ENCODE measurements at places on chromosomes 6 and 20.

GRCh38 chr6:40349901-40350746 is 237.0 kb downstream of the LRFN2 start:
- no peak for DNase-seq

DNA sequence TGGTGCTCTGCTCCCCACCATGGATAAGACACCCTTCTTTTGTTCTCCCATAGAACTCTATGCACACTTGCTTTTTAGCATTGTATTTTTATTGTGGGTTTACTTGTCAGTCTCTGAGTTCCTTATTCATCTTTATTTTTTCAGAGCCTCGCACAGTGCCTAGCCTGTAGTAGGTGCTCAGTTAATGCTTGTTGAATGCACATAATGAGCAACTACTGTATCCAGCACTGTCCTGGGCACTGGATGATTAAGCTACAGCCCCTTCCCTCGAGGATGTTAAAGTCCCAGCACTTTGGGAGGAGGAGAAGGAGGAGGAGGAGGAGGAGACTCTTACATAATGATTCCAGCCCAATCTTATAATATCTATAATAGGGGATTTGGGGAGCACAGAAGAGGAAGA is 16.8 kb downstream of the MMP24 start:
- DNase-seq, result no peak

GRCh38 chr20:20353576-20353975 is 14.3 kb upstream of the INSM1 start:
- no peak for DNase-seq

DNA sequence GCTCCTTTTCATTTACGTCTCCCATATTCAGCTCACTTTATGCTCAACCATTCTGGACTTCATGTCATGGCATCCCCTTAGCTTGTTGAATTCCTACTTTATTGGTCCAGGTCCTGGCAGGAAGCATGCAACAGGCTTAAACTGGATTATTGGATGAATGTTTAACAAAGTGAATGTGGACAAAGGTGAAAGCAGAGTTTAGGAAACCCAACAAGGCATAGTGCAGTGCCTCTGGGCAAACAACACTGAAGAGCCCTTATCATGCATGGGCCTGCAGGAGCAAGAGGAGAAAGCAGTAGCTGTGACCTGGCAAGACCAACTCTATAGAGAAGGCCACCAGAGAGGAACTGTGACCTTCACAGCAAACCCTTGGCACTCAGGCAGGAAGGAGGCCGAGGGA is 5.3 kb upstream of the ANKRD66 start:
- DNase-seq, result no peak

- no peak for DNase-seq
Observed at GRCh38 chr6:148507774-148508173, 165.1 kb downstream of the SASH1 start.

DNA sequence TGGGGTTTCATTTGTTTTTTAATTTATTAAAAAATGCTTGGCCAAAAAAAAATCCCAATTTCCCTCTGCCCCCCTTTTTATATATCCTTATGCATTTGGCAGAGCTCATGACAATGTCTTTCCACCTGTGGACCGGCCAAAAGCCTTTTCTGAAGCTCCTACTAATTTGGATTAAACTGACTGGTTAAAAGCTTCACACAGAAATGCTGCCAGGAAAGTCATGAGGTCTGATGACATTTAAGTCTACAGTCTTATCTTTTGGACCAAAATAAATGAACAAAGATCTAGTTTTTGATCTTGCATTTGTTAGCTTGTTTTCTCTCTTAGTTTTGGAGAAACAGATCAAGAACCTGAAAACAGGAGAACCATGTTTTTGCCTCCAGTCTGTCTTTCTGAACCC is 66.1 kb downstream of the TRMT11 start:
- DNase-seq, result no peak

DNA sequence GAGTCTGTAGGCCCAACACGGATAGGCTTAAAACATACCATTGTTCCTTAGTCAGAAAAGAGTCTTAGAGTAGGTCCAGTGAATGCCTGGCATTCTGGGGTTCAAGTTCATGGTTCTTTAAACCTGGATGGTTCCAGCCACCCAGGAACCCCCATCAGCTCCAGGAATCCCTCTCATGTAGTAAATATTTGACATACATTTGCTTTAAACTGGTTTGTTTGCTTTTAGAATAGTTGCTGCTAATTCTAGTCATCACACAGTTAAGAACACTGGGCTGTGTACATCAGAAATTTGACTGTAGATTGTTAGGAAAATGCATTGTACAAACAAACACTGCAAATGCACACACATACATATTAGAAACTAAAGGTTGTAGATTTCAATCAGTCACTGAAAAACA is 30.6 kb upstream of the PBOV1 start:
- no peak for DNase-seq

- DNase-seq, result no peak
Observed at GRCh38 chr6:49509342-49509741, 9.6 kb downstream of the GLYATL3 start.

DNA sequence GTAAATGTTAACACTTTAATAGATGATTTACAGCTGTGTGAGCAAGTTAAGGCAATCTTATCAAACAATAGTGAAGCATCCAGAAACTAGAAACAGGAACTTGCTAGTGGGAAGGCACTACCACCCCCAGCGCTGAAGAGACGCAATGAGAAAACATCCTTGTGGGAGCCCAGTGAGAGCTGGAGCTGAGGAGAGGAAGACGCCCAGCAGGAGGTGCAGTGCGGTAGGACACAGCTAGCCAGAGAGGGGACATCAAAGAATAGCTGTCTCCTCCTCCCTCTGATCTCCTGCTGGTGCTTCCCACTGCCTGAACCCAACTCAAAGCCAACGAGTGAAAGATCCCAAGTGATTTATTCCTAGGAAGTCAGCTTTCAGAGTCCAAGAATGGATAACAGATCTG is 140.3 kb downstream of the COL12A1 start:
- DNase-seq, result peak; percentile 19

- DNase-seq, result peak; percentile 83
Observed at GRCh38 chr20:33859157-33859695, 48.1 kb downstream of the CHMP4B start.

- DNase-seq, result peak; percentile 12
Observed at GRCh38 chr6:138161338-138162110, at the start of gene ARFGEF3. Gene ARFGEF3 (plus strand): TSS chr6:138161939. CDS start chr6:138162087, 148 bp downstream.

GRCh38 chr6:21123507-21124436 is 469.8 kb upstream of the SOX4 start:
- no peak for DNase-seq

- DNase-seq, result peak; percentile 57
Observed at GRCh38 chr6:147135211-147135681, 69.0 kb upstream of the STXBP5 start.

DNA sequence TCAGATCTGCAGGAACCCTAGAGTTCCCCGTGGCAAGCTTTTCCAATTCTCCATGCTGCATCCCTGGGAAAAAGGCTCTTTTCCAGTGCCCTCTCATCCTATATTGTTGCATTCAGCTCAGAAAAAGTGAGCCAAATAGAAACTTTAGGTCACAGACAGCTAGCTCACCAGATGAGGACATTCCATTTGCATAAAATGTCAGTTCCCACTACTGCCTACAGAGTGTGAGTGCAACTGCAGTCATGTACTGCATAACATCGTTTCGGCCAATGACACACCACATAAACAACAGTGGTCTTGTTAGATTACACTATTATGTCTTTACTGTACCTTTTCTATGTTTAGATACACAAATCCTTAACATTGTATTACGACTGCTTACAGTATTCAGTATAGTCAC is 8.6 kb downstream of the HS3ST5 start:
- DNase-seq, result no peak

GRCh38 chr6:13012977-13013680 is 296.6 kb downstream of the PHACTR1 start:
- no peak for DNase-seq
